Stimulated activated CD8-positive, alpha-beta memory T cell treated with anti-CD3 and anti-CD28 coated beads, Interleukin-7, amount 100 ng/mL, for 1 hour (primary cell): ENCODE measurements at places on chromosomes 2 and 18.

DNA sequence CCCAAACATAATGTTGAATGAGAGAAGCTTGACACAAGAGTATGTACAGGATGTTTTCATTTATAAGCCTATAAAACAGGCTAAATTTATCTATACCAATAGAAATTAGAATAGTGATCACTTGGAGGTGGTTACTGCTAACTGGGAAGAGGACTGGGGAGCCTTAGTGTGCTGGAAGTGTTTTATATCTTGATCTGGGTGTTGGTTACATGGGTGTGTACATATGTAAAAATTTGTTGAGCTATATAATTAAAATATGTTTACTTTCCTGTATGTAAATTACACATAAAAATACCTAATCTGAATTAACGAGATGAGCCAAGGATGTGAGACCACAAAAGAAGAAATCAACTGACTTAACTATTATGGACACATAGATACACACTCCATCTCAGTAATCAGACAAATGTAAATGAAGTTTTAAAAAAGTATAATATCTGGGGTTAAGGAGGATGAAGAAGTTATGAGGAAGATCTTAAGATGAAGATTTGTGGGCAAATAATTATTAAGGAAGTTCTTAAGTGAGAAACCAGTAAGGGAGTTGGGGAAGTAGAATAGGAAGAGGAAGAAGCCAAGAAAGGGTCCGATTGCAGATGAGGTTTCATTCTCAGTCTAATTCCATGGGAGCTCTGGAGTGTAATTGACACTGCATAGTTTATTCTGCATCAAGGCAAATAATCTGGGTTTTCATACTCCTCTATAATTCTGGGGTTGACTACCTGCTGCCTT lies 32.3 kb upstream of the NABP1 start:
- DNase-seq, result no peak

- no peak for DNase-seq
These were observed 585.6 kb downstream of the TSN start for GRCh38 chr2:122341007-122341406.

- no peak for DNase-seq
These were observed 6.6 kb downstream of the SIX2 start for GRCh38 chr2:45002686-45003085.

DNA sequence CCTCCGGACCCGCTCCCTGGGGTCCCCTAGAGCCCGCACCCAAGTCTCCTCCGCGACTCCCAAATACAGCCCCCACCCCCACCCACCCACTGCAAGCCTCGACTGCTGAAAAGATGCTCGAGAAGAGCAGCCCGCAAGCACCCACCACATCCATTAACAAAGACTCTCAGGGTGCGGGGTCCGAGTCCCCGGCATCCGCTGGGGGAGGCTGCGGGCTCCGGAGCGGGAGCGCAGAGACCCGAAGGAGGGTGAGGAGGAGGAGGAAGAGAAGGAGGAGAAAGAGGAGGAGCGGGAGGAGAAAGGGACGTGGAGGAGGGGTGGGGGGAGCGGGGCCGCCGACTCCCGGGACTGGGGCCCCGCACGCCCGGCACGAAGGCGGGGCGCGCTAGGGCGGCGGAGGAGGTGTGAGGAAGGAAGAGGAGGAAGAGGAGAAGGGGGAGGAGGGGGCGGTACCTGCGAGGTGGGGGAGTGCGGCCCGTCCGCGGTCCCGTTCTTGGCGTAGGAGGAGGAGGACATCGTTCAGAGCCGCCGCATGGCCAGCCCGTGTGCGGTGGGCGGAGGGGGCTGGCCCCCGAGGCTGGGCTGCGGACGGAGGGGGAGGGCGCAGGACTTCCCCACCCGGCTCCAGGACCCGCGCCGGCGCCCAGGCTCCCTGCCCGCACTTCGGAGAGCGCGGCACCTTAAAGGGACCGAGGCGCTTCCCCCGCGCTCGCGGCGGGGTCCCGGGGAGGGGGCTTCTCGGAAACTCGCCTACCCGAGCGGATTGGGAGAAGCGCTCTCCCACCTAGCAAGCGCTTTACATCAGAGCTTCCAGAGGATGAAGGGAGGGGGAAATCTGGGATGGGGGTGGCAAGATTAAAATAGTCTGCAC lies at the start of gene CACNB4:
Gene CACNB4 (minus strand): TSS at position 549 of the 871 bp plus-strand sequence.
- DNase-seq, result no peak

DNA sequence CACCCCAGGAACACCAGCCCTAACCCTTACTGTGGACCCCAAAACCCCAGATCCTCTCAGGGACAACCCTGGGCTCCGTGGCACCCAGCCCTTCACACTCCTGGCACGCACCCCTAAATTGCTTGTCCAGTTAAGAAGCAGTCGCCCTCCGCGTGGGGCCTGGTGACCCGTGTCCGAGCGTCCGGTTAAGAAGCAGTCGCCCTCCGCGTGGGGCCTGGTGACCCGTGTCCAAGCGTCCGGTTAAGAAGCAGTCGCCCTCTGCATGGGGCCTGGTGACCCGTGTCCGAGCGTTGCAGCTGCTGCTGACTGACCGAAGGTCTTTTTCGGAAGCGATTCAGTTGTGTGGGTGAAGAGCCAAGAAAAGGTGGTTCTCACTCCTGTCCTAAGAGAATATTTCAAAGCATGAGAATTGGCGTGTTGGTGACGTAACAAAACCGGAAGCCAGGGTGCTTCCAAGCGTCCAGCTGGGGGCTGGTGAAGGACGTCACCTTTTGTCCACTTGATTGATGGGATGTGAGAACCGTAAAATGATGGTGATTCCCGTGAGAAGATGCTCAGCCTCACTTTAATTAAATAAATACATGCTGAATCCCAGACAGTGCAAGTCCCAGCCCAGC lies 70.5 kb downstream of the KCNG2 start:
- no peak for DNase-seq

GRCh38 chr2:205347899-205348298 lies 334.4 kb upstream of the NRP2 start:
- no peak for DNase-seq

DNA sequence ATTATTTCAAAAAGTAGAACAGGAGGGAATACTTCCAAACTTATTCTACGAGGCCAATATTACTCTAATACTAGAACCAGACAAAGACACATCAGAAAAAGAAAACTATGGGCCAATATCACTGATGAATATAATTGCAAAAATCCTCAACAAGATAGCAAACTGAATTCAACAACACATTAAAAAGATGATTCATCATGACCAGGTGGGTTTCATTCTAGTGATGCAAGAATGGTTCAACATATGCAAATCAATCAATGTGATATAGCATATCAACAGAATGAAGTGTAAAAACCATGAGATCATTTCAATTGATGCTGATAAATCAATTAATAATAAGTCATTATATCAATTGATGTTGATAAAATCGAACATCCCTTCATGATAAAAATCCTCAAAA lies 22.4 kb upstream of the EML6 start:
- DNase-seq, result no peak

GRCh38 chr2:67883316-67884087 lies 179.3 kb downstream of the C1D start:
- DNase-seq, result no peak
